ENCODE measurements at places on chromosomes 2 and 18.

DNA sequence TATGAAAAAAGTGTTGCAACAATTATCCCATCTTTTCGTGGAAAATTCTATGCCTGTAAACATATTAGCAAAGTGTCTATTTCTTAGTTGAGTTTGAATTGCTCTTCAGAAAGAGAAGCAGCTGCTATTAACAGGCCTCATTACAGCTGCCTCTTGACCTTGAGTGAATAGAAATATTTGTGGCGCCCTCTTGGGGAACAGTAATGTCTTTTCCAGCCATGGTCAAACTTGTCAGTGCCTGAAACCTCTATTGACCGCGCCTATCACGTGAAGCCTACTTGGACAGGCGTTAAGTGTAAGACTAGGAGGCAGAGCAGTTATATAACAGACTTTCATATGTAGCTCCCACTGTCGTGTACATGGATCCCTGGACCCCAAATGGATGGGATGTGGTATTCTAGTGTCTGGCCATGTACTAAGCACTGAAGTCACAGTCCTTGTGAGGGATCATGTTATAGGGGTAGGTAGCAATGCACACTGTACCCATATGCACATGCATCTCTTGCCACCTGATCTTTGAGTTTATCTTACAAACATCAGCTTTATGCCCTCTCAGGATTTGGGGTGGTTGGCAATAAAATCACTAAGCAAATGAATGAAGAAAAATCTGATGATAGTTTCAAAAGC is 245.0 kb downstream of the PTGR3 start:
- DNase-seq = peak; percentile 22

GRCh38 chr2:65421432-65421748 is 11.0 kb downstream of the SPRED2 start:
- no peak for DNase-seq

- DNase-seq = no peak
Observed at GRCh38 chr18:11541179-11541578, 68.2 kb upstream of the SLC35G4 start.

DNA sequence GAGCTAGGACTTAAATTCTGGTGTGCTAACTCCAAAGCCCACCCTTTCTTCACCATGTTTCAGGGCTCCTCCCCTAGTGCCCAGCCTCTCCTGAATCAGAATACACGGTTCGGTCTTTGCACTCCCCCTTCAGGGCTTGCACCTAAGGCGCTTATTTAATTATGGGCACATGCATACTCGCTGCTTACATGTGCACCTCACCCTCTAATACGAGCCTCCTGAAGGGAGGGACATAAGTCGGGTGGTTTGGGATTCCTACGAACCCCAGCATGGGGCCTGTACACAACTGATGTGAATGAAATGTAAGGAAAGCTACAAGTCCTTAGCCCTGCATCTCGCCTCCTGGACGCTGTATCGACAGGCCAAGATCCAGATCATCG is 435 bp downstream of the IFT172 start:
- peak; percentile 30 for DNase-seq

DNA sequence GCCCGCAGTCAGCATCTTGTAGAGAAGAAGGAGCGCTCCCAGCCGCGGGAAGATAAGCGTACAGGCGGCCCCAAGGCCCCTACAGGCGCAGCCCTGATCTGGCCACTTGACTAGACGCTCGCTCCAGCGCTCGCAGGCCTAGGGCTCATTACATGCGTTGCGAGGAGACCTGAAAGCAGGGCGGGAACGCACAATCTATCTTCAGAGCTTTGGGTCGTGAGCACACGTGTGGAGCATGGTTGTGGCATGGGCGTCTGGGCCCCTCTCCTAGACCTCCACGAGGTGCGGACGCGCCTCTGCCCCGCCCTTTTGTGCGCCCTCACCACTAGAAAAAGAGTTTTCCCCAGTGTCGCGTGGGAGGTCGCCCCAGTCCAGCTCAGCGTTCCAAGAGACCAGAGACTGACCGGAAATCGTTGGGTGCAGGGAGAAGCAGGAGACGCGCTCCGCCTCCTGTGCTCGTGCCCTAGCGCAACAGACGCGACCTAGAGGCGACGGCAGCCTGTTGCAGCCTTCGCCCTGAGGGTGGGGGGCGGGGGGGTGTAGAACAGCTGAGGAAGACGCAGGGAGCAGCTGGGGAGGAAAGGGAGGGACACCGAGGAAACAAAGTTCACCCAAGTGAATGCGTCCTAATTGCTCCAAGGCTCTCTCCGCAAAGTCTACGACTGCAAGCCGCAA is 12.6 kb downstream of the NR4A2 start:
- no peak for DNase-seq

DNA sequence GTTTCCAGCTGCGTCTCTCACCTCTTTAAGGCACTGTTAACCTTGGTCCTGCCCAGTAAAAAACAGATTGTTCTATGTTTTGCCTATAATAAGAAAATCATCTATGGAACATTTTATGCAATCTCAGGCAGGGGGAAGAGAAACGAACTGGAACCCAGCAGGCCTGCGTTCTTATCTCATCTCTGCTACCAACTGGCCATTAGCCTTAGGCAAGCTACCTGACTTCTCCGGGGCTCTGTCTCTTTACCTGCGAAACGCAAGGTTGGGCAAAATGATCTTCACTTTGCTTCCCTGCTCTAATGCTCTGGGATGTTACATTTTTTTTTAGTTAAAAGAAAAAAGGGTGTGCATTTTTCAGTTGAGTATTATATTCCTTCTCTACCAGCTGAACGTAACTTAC is 70.5 kb upstream of the WIPF1 start:
- DNase-seq = no peak

DNA sequence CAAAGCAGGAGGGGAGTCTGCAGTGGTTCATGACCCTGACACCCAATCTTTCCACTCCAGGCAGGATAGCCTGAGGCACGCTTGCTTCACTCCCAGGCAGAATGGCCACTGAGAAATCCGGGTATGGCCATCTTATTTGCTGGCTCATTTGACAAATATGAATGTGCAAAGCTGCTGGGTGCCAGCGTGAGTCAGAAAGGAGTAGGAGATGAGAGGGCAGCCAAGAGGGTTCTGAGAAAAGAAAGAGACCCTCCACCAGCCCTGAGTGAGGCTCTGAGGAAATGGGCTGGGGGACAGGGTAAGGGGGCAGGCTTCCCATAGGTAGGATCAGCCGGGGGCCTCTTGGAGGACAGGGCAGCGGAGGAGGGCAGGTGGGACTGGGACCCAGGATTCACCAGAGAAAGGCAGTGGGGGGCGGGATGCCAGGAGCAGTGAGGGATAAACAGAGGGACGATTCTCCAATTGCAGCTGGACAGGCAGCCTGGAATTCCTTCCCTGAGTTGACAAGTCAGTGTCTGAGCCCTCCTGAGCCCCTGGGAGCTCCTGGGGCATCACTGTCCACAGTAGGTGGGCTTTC is 15.2 kb downstream of the RAMP1 start:
- no peak for DNase-seq

DNA sequence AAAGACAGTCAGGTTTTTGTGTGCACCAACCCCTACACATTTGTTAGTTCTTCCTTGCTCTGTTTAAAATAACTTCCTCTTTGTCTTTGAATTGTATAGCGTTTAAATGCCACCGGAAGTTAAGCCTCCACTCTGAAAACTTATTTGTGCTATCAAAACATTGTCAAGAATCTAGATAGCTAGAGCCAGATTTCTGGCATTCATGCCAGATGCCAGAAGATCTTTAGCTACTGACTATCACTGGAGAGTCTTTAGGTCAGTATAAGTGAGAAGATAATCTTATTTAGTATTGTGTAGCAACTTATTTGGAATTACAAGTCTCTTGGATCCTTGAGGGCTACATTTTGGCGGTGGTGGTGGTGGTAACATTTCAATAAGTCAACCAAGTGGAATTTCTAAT is 63.4 kb upstream of the ADAM23 start:
- DNase-seq = no peak

GRCh38 chr2:238899386-238899785 is 51.5 kb downstream of the TWIST2 start:
- DNase-seq = no peak

DNA sequence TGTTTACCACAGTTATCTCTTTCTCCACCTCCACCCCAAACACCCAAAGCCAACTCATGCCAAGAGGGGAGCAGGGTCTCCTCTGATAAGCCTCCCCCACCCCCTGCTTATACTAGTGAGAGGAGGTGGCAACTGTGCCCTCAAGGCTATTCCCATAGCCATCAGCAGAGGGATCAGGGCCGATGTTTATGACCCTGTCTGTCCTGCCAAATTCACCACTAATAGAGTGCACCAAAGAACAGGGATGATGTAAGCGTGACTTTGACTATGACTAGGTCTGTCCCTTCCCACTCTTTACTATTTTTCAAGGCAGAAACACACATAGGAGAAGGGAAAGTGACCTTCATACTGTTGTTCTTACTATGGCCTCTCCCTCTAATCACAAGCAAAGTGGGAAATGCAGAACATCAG is 74.6 kb downstream of the CLHC1 start:
- DNase-seq = no peak

- no peak for DNase-seq
Observed at GRCh38 chr18:78965260-78965659, 14.4 kb upstream of the SALL3 start.

All from CD4-positive, alpha-beta T cell treated with Interleukin-21 for 1 hour (primary cell).